NCI-H1436 (cell line): ENCODE measurements at places on chromosomes 16 and 17.

DNA sequence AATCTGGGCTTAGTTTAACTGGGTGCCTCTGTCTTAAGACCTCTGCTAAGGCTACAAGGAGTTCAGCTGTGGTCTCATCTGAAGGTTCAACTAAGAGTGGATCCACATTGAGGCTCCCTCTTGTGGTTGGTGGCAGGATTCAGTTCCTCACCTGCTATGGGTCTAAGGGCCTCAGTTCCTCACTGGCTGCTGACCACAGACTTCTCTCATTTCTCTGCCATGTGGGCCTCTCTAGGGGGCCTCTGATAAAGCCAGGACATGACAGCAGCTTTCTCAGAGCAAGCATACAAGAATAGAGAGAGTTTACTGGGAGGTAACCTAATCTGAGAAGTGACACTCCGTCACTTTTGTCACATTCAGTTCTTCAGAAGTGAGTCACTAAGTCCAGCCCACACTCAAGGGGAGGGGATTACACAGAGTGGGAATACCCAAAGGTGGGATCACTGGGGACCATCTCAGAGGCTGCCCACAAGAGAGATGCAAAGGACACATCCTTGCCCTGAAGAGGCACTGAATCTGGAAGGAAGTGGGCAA is 19.2 kb upstream of the ABAT start:
- DNase-seq, result no peak

GRCh38 chr17:71801301-71801700 is 319.5 kb upstream of the SOX9 start:
- no peak for DNase-seq

- DNase-seq, result no peak
Observed at GRCh38 chr17:6592173-6592572, 35.8 kb upstream of the PITPNM3 start.

- DNase-seq, result no peak
Observed at GRCh38 chr16:62445909-62446308, 409.7 kb upstream of the CDH8 start.

DNA sequence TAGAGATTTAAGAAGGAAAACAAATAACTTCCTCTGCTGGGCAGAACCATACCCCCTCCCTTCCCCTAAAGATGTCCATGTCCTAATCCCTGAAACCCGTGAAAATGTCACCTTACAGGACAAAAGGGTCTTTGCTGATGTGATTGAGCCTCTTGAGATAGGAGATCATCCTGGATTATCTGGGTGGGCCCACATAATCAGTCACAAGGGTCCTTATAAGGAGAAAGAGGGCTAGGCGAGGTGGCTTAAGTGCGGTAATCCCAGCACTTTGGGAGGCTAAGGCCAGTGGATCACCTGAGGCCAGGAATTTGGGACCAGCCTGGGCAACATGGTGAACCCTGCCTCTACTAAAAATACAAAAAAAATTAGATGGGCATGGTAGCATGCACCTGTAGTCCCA is 12.0 kb upstream of the SLC39A11 start:
- no peak for DNase-seq

DNA sequence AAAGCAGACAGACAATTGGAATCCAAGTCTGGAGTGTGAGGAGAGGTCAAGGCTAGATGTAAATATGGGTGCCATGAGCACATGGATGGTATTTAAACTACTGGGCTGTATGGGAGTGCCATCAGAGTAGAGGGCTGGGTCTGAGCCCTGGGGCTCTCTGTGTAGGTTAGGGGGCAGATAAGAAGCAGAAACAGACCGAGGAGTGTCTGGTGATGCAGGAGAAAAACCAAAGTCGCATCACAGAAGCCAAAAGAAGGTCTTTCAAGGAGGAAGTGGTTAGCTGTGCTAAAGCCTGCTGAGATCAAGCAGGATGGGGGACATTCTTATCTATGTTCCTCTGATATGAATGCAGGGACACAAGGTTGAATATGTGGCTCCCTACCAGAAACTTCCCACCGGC is 1.9 kb downstream of the TSEN54 start:
- no peak for DNase-seq

DNA sequence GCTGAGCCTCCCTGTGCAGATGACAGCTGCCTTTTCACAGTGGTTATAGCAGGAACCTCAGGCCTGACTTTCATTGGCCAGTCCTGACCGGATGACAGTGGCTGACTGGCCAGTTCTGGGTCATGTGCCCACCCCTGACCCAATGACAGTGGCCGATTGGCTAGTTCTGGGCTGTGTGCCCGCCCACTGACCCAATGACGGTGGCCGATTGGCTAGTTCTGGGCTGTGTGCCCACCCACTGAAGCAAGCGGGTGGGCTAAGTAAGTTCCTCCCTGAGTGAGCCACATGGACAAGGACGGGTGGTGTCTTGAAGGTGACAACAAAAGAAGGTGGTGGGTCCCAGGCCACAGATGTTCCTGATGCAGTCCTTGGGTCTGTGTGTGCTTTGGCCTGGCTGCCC is 9.5 kb downstream of the DEF8 start:
- peak; percentile 21 for DNase-seq

DNA sequence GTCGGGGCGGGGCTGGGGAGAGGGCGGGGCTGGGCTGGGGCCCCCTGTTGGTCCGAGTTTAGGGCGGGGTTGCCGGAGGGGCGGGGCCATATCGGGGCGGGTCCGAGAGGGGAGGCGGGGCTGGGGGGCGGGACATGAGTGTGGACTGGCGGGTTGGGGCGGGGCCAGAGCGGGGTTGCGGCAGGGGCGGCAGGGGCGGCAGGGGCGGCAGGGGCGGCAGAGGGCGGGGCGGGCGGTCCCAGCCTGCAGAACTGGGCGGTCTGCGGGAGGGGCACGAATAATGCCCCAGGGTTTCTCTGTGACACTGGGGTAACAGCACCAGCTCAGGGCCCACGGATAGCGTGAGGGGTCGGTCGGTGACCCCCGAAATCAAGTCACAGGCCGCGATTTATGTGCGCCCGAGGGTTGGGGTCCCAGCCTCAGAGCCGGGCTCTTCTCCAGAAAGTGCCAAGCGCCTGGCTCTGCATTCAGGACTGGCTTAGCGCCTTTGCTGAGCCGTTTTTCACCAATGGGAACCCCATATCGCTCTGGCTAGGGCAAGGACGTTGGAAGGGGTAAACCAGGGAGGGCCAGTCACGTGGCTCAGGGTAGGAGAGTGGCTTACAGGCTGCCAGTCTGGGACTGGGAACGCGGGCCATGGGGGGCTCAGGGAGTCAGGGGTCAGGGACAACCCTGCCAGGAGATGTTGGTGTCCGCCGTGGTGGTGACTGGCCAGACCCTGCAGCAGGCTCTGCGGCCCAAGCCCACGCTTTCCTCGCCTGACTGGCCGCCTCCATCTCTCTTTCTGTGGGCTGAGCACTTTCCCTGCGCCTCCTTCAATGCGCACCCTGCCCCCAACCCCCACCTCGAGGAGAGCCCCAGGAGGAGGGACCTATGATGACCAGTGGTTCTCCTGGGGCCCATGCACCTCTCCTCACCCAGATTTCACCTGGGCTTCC is 1.2 kb upstream of the METTL26 start:
- peak; percentile 84 for DNase-seq

DNA sequence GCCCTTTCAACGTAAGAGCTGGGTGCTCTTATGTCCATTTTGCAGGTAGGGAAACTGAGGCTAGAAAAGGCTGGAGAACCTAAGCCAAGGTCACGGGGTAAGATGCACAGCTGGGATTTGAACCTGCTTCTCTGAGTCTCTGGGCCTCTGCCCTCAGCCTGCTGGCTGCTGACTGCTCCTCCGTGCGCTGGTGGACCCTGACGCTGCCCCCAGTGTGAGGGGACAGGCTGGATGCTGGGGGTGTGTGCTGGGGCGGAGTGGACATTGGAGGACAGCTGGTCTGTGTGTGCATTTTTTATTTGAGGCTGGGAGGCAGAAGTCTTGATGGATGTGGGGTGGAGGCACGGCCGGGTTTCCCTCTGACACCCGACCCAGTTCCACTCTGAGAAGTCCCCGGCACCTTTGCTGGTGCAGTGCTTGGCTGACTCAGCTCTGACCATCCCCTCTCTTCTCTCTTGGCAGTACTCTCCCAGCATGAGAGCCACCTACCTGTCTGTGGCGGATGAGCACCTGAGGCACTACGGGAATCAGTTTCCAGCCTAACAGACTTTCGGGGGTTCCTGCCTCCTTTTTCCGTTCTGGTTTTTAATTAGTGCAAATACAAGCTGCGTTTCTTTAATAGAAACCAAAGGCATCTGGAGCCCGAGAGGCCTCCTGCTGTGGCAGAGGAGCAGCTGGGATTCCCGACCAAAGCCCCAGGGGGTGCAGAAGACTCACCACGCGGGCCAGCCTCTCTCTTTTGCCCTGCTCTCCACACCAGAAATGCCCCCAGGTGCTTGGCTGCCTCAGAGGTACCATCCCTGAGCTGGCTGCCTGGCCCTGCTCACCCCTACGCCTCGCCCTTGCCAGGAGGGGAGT is 14.1 kb upstream of the DNAI2 start:
- DNase-seq, result no peak

DNA sequence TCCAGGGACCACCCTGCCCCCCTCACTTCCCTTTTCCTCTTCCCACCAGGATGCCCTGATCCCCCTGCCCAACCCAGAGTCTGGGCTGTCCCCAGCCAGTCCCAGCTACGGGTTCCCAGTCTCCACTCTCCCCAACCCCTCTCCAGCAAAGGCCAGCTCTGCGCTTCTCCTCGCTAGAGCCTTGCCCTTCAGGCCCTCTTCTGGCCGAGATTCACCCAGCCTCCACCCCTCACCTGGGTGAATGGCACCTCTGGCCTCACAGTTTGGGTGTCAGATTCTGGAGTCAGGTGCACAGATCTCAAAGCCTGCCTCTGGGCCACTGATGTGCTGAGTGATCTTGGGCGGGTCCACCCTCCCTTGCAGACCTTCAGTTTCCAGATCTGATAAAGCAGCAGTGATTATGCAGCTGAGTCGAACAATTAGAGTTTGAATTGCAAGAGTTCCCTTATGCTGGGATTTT is 185.6 kb upstream of the TNRC6C start:
- DNase-seq, result no peak

- no peak for DNase-seq
Observed at GRCh38 chr16:63983401-63983800, 1138.5 kb downstream of the CDH11 start.

DNA sequence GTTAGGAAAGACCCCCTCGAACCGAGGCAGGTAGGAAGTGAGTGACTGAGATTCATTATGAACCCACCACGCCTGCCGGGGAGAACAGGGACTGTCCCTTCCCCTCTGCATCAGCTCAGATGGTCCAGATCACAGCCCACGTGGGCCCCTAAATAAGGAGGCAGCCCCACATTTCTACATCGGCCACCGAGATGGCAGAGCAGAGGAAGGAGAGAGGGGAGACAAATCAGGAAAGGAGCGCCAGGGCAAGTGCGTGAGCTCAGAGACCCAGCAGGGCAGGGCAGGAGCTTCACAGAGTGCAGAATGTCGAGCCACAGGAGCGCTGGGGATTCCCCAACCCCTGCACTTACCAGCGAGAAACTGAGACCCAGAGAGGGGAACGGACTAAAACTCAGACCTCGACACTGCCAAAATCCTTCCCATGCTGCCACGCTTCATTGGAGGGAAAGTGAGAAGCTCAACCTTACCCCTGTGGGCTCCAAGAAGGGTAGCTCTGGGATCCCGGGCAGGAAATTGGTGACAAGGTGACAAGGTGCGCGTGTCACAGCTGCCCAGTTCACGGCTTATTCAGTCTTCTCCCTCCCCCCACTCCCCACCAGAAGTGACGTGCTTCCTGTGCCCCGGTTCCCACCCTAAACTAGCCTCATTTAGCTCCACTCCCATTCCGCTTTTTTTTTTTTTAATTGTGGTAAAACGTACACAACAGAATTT is at the start of gene ICAM2:
Gene ICAM2 (minus strand): TSS at position 578 of the 711 bp plus-strand sequence. CDS start 13,942 bp downstream, outside the sequence.
- no peak for DNase-seq
